CD4-positive, alpha-beta memory T cell (primary cell): ENCODE measurements at places on chromosomes 12 and 14.

- H3K4me1 ChIP-seq: peaks cover 44% of the 10 kb centered on the region
- peak; percentile 12 for DNase-seq
- peak overlapping the region; percentile 34 for H3K4me3 ChIP-seq
- peaks cover 9% of the 10 kb centered on the region for H3K36me3 ChIP-seq
These were observed 97.3 kb downstream of the ESR2 start for GRCh38 chr14:64196814-64197411.

GRCh38 chr14:89773644-89774316, 180.8 kb downstream of the EFCAB11 start:
- H3K36me3 ChIP-seq: no peaks in the 10 kb centered on the region
- no peak overlapping the region for H3K27ac ChIP-seq
- peaks cover 16% of the 10 kb centered on the region for H3K4me1 ChIP-seq
- peak; percentile 49 for DNase-seq
- peak overlapping the region; percentile 40 for H3K4me3 ChIP-seq

DNA sequence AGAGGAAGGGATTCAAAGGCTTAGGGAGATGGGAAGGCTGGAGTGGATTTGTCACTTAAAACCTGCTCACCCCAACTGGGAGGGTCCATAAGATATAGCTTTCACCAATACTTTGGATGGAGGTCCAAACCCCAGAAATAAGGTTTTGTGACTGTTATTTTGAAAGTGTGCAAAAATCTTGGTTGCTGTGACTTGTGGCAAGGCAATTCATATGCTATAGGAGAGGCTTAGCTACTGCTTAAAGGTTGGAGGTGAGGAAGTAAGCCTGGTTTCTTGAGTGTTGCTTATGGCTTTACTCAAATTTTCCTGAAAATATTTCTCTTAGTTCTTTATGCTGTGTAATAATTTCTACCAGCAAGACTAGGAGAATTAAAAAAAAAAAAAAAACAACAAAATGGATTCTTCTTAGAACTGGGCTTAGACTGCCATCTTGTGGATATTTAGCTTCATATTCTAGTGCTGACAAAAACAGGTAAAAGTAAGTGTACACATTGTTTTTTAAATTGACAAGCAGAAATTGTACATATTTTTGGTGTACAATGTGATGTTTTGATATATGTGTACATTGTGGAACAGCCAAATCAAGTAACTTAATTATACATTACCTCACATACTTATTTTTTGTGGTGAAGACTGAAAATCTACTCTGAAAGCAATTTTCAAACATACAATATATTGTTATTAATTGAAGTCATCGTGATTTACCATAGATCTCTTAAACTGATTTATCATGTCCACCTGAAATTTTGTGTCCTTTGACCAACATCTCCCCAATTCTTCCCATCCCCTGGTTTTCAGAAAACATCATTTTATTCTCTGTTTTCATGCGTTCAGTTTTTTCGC, 23.0 kb downstream of the PDE6H start:
- no peak for DNase-seq
- H3K4me1 ChIP-seq: peaks cover 24% of the 10 kb centered on the region
- no peak overlapping the region for H3K27ac ChIP-seq
- peaks cover 3% of the 10 kb centered on the region for H3K27me3 ChIP-seq
- H3K4me3 ChIP-seq: no peak overlapping the region

DNA sequence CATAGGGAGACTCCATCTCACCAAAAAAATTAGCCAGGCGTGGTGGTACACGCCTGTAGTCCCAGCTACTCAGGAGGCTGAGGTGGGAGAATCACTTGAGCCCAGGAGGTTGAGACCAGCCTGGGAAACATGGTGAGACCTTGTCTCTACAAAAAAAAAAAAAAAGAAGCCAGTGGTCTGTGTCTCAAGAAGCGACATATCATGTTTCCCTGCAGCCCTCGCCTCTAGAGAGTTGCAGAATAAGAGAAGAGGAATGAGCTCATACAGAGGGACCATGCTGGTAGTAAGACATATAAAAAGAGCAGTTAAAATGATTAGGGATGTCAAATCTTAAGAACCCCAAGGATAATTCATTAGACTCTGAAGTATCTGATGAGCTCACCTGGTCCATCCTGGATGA, 39.4 kb upstream of the BICDL1 start:
- DNase-seq: no peak
- H3K4me3 ChIP-seq: no peak overlapping the region
- no peaks in the 10 kb centered on the region for H3K27me3 ChIP-seq
- no peaks in the 10 kb centered on the region for H3K36me3 ChIP-seq

DNA sequence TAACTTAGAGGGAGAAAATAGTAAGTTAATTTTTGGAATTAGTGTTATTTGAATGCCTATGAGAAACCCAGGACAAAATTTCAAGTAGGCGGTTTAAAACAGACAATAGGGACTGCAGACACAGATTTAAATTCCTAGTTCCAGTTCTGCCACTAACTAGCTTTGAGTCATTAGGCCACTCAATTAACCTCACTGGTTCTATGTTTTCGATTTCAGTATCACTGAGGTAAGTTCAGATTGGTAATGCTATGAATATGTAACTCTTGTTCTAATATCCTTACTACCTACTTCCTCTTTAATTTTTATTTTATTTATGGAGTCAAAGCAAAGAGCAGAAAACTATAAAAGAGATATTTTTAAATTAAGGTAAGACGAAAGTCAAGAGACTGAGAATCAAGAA, 52.6 kb downstream of the GALC start:
- H3K36me3 ChIP-seq: peaks cover 21% of the 10 kb centered on the region
- H3K27ac ChIP-seq: no peak overlapping the region
- H3K4me1 ChIP-seq: peaks cover 9% of the 10 kb centered on the region
- DNase-seq: no peak

- no peaks in the 10 kb centered on the region for H3K36me3 ChIP-seq
- no peaks in the 10 kb centered on the region for H3K27me3 ChIP-seq
- no peak for DNase-seq
- H3K4me1 ChIP-seq: no peaks in the 10 kb centered on the region
These were observed 166.4 kb downstream of the STXBP6 start for GRCh38 chr14:24883576-24883975.

DNA sequence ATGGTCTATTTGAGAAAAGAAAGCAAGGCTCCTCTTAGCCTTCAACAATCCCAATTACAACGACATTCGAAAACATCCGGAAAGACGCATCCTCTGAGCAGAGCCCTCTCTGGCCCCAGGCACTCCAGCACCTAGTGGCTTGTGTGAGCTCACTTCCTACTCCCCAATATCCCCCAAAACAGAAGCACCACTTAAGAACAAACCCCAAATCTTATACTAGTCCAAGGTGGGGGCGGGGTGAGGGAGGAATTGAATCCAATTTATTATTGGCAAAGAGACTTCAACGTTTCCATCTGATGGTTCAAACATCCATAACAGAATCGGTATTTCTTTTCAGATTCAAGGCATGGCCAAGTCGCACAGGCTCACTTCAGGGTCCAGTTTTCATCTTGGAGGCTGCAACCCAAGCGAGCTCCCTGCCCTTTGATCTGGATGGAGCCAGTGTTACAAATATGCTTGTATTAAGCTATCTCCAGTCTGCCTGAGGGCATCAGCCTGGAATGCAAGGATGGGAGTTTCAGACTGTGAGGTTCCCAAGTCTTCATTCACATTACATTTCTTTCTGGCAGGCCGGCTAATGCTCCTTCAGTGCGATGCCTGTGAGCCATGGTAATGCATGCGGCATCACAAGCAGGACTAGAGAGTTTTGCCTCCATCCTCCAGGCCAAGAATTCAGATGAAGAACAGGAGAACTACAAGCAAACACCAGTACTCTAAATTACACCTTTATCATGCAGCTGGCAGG, 132.5 kb upstream of the FOXN3 start:
- no peak overlapping the region for H3K4me3 ChIP-seq
- H3K27ac ChIP-seq: no peak overlapping the region
- peaks cover 11% of the 10 kb centered on the region for H3K4me1 ChIP-seq
- H3K36me3 ChIP-seq: no peaks in the 10 kb centered on the region
- no peak for DNase-seq

DNA sequence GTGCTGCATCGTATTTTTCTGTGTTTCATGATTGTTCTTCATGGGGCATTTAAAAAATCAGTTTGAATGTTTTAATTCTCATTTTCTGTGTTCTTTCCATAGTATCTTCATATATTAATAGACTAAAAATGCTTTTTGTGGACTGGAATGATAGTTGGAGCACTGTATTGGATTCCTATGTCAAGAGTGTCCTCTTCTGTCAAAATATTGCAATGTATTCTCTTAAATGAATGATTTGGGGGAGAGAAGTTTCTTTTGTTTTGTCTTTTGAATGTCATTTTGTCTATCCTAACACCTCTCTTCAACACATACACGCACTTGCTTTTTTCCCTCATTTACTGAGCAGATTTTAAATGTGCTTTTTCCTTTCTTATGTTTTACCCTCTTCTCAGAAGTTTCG, 4.7 kb upstream of the EIF2S3B start:
- no peak for DNase-seq
- no peaks in the 10 kb centered on the region for H3K27me3 ChIP-seq
- H3K36me3 ChIP-seq: no peaks in the 10 kb centered on the region
- no peak overlapping the region for H3K4me3 ChIP-seq
- no peaks in the 10 kb centered on the region for H3K4me1 ChIP-seq
- H3K27ac ChIP-seq: no peak overlapping the region

- peaks cover 94% of the 10 kb centered on the region for H3K4me1 ChIP-seq
- H3K4me3 ChIP-seq: no peak overlapping the region
- no peaks in the 10 kb centered on the region for H3K36me3 ChIP-seq
- DNase-seq: no peak
- H3K27ac ChIP-seq: no peak overlapping the region
These were observed 28.0 kb downstream of the PXN start for GRCh38 chr12:120237360-120238171.

GRCh38 chr12:12997156-12997555, 2.9 kb downstream of the HEBP1 start:
- peaks cover 24% of the 10 kb centered on the region for H3K4me1 ChIP-seq
- no peaks in the 10 kb centered on the region for H3K36me3 ChIP-seq
- no peak overlapping the region for H3K4me3 ChIP-seq

DNA sequence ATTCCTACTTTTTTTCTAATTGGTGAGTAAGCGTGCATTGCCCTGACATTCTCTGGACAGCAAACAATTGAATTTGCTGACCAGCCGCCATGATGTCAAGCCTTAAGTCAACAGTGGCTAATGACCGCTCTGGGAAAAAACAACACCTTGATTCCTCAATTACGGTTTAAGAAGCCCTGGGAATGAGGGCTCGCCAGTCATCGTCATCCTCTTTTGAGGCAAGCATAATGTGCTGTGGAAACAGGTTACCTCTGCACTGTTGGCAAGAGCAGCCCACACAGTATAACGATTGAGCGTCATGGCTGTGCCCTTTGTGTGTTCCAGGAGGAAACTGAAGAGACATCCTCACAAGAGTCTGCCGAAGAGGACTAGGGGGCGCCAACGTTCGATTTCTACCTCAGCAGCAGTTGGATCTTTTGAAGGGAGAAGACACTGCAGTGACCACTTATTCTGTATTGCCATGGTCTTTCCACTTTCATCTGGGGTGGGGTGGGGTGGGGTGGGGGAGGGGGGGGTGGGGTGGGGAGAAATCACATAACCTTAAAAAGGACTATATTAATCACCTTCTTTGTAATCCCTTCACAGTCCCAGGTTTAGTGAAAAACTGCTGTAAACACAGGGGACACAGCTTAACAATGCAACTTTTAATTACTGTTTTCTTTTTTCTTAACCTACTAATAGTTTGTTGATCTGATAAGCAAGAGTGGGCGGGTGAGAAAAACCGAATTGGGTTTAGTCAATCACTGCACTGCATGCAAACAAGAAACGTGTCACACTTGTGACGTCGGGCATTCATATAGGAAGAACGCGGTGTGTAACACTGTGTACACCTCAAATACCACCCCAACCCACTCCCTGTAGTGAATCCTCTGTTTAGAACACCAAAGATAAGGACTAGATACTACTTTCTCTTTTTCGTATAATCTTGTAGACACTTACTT, 138.9 kb downstream of the HMGA2 start:
- no peaks in the 10 kb centered on the region for H3K36me3 ChIP-seq
- no peak overlapping the region for H3K27ac ChIP-seq
- no peak overlapping the region for H3K4me3 ChIP-seq
- no peak for DNase-seq

- no peaks in the 10 kb centered on the region for H3K4me1 ChIP-seq
- DNase-seq: no peak
- no peak overlapping the region for H3K27ac ChIP-seq
- H3K27me3 ChIP-seq: no peaks in the 10 kb centered on the region
- H3K4me3 ChIP-seq: no peak overlapping the region
- no peaks in the 10 kb centered on the region for H3K36me3 ChIP-seq
These were observed 44.7 kb downstream of the FSCB start for GRCh38 chr14:44462381-44462780.

DNA sequence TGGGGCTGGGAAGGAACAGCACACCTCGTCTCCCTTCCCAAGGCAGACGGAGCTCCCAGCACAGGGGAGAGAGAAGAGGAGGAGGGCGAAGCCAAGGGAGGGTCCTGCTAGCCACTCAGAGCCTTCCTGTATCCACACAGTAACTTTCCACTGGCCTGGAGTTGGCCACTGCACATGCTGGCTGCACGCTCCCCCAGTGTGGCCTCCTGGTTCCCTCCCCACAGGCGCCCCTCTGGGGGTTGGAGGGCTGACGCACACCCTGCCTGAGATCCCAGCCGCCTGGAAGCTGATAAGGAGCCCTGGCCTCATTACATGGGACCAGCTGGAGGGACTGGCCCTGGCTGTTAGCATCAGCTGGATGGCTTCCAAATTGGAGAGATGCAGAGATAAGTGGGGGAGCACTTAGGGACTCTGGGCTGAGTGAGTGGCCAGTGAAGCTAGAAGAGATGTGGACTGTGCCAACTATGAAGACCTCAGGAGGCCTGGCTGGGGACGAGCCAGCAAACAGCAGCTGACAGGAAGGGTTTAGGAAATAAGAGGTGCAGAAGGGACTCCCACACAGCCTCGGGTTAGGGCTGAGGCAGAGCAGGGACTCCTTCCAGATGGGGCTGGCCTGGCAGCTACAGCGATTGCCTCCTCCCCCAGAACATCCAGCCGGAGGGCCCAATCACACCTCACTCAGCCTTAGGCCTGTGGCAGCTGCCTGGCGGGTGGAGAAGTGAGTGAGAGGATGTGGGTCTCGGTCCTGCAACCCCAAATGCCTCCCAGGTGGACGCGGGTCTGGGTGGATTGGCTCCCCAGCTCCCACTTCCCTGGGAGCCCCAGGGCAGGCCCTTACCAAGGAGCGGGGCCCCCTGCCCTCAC, 26.3 kb upstream of the BCDIN3D start:
- H3K36me3 ChIP-seq: no peaks in the 10 kb centered on the region
- DNase-seq: no peak
- H3K27me3 ChIP-seq: no peaks in the 10 kb centered on the region
- no peaks in the 10 kb centered on the region for H3K4me1 ChIP-seq
- H3K4me3 ChIP-seq: no peak overlapping the region

DNA sequence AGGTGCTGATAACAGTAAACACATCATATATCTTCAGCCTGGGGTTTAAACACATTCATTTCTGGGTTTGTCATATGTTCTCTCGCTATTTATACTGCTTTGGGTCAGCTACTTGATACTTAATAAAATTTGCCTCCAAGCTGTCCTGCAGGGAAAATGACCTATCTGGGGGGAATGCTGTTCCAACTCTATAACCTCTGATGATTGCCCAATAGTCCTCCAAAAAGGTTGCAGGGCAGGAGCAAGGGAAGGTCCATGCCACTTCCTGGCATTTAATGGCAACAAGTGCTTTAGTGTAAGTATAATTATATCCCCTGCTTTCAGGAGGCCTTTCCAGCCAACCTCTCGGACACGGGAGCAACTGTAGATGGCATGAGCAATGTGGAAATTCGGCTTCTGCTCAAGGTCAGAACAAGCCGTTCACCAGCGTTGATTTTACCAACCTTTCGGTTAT, 198.0 kb upstream of the EEA1 start:
- no peak for DNase-seq
- no peaks in the 10 kb centered on the region for H3K4me1 ChIP-seq
- no peak overlapping the region for H3K27ac ChIP-seq
- H3K4me3 ChIP-seq: no peak overlapping the region
- H3K36me3 ChIP-seq: no peaks in the 10 kb centered on the region
- no peaks in the 10 kb centered on the region for H3K27me3 ChIP-seq
